ENCODE measurements at places on chromosomes 3 and 15. TPM values are rescaled to one million over a fixed set of nuclear protein-coding genes. Genes with fewer than 3 reads are reported as not detected.

The OCA2 gene
- not detected for polyA plus RNA-seq

DNA sequence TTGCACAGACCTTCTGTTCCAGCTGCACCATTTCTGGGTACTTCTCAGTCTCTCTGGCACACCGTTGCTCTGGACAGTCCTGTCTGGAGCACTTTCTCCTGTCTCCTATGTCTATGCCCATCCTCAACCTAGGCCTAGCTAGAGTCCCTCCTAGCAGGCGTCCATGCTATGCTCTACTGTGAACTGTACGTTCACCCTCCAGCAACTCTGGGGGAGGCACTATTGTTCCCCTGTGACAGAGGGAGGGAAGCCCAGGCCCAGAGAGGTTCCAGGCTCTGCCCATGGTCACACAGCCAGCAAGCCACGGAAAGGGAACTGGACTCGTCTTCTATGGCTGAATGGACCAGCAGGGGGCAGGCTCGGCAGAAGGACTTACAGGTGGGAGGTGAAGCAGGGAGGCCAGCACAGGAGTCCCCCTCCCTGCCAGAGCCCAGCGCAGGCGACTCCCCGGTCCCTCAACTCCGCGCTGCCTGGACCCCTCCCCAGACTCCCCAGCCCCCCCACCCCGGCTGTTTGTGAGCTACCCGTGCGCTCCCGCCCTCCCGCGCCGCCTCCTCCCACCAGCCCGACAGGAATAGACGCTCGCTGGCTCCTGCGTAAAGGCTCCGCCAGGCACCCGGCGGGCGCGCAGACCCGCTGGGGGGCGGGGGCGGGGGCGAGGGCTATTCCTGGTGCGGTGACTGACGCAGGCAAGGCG lies 1.7 kb upstream of the LINGO1 start:
- peak; percentile 44 for DNase-seq
- peaks cover 20% of the 10 kb centered on the region for H3K4me1 ChIP-seq
- H3K27ac ChIP-seq: peak overlapping the region; percentile 20
- peak overlapping the region; percentile 77 for H3K4me3 ChIP-seq
- H3K27me3 ChIP-seq: peaks cover 66% of the 10 kb centered on the region
- H3K36me3 ChIP-seq: no peaks in the 10 kb centered on the region

GRCh38 chr15:77528968-77529319 lies 103.8 kb downstream of the LINGO1 start:
- no peaks in the 10 kb centered on the region for H3K36me3 ChIP-seq
- no peaks in the 10 kb centered on the region for H3K27me3 ChIP-seq
- peaks cover 3% of the 10 kb centered on the region for H3K4me1 ChIP-seq

DNA sequence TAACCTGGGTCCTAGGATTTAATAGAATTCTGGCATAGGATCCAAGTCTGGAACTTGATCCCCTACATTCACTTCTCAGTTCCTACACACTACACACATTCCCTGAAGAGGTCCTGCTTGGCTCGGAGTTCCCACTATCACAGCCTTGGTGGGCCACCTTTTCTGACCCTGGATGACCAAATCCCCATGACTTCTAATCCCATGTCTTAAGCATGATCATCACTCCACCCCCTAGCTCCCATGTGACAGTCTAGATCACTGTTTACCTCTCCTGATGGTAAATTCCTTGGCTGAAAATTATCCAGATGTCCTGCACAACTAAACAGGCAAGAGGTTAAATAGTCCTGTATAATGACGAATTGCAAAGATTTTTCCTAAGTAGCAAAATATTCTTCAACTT lies 40.3 kb downstream of the DUT start:
- H3K4me1 ChIP-seq: no peaks in the 10 kb centered on the region
- no peak overlapping the region for H3K27ac ChIP-seq
- no peak overlapping the region for H3K4me3 ChIP-seq
- H3K36me3 ChIP-seq: no peaks in the 10 kb centered on the region

- peaks cover 22% of the 10 kb centered on the region for H3K27me3 ChIP-seq
- no peak overlapping the region for H3K4me3 ChIP-seq
- no peaks in the 10 kb centered on the region for H3K4me1 ChIP-seq
- H3K36me3 ChIP-seq: no peaks in the 10 kb centered on the region
- H3K27ac ChIP-seq: no peak overlapping the region
- no peak for DNase-seq
These were observed 45.4 kb downstream of the ATP13A4 start for GRCh38 chr3:193509103-193509965.

DNA sequence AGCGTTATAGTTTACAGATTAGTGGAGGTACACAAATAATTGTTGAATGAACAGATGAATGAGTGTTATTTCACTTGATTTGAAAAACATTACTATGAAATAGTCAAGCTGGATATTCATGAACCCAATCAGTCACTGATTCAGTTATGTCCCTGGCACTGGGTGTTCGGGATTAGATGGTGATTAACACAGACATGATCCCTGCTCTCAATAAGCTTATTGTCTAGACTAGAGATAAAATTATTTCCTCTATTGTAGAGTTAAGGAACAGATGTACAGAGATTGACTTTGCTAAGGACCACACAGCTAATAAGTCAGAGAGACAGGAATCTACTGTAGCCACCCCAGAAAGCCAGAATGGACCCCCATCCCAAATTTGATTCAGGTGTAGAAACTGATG lies 963 bp downstream of the GRAMD1C start:
- H3K27me3 ChIP-seq: no peaks in the 10 kb centered on the region
- no peak overlapping the region for H3K27ac ChIP-seq
- H3K36me3 ChIP-seq: no peaks in the 10 kb centered on the region
- H3K4me1 ChIP-seq: peaks cover 31% of the 10 kb centered on the region
- peak overlapping the region; percentile 88 for H3K4me3 ChIP-seq
- DNase-seq: no peak

DNA sequence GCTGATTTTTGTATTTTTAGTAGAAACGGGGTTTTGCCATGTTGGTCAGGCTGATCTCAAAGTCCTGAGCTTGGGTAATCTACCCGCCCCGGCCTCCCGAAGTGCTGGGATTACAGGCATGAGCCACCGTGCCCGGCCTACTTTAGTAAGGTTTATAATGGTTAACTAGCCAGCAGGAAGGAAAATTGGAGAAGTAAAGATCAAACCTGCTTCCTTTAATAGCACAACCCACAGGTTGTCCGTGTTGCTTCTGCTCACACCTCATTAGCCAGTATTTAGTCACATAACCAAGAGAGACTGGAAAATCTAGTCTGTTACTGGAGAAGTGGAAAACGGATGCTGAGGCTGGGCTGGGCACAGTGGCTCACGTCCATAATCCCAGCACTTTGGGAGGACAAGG lies 51.9 kb upstream of the TBL1XR1 start:
- no peaks in the 10 kb centered on the region for H3K36me3 ChIP-seq
- H3K4me3 ChIP-seq: no peak overlapping the region
